ENCODE measurements at places on chromosomes 5 and 9.
A peak's percentile ranks its signal among the peaks of the same experiment; 100 is the strongest.

DNA sequence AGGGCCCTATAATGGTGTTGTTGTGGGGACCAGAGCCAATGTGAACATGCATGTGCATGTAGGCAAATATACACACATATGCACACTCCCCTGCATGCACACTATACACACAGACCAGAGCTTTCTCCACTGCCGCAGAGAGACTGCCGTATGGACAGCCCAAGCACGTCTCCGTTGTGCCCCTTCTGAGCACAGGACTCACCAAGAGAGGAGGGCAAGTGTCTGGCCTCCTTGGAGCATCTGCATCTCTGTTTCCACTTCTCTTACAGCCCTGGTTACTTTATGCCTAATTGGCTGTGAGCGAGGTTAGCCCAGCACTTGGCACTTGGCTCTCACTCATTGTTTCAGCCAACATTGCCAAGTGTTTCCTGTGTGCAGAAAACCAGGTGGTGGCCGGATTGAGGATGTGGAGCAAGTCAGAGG, 30.4 kb downstream of the CSF2 start:
- DNase-seq, result no peak

DNA sequence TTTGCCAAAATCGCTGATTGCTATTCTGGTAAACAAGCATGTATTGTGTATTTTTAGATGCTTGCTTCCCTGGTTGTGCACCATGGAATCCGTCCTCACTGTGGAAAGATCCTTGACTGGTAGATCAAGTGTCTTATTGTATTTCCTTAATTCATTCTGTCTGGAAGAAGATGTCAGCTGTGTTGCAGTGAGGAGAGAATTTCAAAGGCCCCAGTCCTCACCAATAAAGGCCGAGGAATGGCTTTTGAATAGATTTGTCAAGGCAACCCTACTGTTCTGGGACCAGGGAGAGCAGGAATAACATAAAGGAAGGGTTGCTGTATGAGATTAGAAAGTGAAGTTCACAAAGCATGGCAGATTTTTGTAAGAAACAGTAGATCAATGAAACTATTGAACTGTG, 36.2 kb upstream of the POU5F2 start:
- DNase-seq, result no peak

- no peak for DNase-seq
These were observed 53.4 kb upstream of the SUB1 start for GRCh38 chr5:32531885-32532520.

DNA sequence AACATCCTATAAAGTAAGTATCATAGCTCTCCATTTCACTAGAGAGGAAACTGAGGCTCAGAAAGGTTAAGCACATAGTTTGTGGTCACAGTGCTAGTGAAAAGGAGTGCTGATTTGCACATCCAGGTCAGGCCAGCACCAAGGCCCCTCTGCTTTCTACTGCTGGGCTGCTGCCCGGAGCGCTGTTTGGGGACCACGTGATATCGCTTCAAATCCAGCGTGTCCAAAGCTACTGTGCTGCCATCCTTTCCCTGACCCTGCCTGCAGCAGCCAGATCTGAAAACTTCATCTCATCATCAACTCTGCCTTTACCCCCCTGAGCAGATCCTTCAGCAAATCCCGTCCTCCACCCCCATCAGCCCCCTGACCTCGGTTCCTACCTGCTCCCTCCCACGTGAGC, 40.7 kb upstream of the AKNA start:
- DNase-seq, result no peak

DNA sequence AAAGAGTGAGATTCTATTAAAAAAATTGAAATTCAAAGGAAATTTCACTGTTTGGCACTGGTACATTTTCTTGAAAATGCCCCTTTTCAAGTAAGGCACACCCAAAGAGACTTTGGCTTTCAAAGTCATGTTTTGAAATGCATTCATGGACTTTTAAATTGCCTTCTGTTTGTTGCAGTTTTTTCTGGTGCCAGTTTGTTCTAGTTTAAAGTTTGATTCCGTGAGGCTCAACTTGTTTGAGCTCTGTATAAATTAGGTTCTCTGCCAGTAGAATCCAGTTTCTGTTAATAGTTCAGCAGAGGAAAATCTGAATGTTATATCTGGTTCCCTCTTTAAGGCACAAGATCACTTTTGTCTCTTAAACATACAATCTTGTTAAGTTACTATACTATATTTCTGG, 16.4 kb downstream of the ATP6V0E1 start:
- no peak for DNase-seq

- no peak for DNase-seq
These were observed 46.1 kb downstream of the DCP2 start for GRCh38 chr5:113022661-113023060.

DNA sequence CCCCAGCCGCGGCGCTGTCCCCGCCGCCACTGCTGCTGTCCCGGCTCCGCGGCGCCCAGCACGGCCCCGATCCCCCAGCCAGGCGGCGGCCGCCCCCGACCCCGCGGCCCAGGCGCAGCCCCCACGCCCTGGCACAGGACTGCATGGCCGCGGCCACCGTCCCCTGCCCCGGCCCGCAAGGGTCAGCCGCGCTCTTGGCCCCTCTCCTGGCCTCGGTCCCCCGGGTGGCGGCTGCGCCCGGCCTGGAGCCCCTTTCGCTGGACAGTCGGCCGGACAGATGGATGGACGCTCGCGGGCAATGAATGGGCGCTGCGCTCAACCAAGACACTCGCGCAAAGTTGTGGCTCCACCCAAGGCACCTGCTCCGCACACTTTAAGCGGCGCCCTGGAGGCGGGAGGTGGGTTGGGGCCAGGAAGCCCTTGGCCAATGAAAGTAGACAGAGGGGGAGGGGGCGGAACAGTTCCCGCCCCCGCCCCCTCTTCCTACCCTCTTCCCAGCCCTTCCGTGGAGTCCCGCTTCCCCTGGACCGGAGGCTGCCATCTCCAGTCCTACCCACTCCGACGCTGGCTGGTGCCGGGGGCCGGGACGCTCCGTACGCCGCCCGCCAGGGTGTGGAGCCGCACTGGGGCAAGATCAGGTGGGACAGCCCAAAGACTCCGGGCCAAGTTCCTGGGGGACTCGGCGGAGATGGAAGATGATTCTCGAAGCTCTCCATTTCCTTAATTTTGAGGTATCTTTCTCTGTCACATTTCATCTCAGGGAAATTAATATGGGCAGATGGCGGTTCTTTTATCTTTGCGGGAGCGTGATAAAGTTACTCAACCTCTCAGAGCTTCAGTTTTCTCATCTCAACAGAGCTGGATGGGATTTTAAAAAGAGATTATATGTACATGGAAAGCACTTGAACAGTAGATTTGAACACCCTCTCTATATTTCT, at the start of gene GLDC:
Gene GLDC (minus strand): TSS at position 375 of the 938 bp plus-strand sequence. CDS start 230 bp downstream, at position 145.
- DNase-seq, result no peak

- DNase-seq, result no peak
These were observed 65.0 kb downstream of the PRRT1B start for GRCh38 chr9:131610231-131610761.

- DNase-seq, result no peak
These were observed 364.3 kb upstream of the ADAMTSL1 start for GRCh38 chr9:18109675-18110074.

- no peak for DNase-seq
These were observed 151.7 kb downstream of the PRELID2 start for GRCh38 chr5:145683431-145683830.

DNA sequence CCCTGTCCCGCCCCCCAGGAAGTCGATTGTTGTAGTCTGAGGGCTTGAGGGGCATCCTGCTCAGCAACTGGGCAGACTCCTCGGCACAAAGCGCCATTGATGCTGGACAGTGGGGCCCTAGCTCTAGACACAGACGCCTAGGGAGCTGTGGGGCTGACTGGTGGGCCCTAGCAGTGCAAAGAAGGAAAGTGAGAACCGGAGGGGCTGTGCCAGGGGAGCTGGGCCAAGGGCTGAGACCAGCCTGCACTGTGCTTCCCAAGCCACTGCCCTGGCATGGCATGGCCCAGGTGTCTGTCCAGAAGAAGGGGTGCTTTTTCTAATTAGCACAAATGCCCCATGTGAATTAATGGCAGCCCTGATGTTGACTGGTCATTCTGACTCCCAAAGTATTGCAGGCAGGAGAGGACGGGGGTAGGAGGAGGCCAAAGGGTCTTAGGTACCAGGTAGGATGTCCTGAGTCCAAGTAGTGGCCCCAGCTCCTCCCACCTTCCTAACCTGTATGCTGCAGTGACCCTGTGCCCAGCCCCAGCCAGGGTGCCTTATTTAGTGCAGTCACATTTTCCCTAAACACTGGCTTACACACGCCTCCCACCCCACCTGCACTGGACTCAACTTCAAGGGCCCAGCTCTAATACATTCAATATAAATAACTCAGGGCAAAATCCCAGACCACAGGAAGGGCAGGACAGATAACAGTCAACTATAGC, 15.9 kb downstream of the TCF7 start:
- no peak for DNase-seq

- DNase-seq, result no peak
These were observed 355.0 kb upstream of the PANK3 start for GRCh38 chr5:168934169-168934568.

DNA sequence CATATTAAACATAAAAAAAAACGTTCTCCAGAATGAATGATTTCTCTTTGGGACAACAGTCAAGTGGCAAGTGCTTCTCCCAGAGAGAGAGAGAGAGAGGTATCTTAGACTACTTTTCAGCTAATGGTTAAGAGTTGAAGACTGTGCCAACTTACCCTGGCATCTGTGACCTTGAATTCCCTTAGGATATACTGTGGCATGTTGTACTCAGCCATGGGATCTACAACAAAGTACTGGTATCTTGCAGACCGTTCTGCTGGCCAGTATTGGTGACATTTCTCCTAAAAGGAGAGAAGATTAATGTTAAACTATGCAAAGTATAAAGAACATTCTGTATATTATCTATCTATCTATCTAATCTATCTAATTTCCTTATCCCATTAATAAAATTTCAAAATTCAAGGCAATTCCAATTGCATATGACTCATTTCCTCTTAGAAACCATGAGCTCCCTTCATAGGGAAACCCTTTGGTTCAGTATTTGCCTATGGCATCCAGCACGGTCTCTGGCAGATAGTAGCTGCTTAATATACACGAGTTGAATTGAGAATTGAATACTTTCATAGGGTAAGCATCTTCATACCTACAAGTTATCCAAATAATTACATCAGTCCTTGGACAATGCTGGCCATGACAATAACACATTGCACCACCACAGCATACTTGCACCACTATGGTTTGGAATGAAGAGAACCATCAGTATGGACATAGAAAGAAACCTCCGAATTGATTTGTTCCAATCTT, 539.4 kb upstream of the DMAC1 start:
- no peak for DNase-seq

GRCh38 chr9:16206518-16206917, 653.7 kb downstream of the CCDC171 start:
- DNase-seq, result no peak

GRCh38 chr5:59586841-59587240, 306.7 kb downstream of the PDE4D start:
- DNase-seq, result no peak

- DNase-seq, result no peak
These were observed 27.2 kb upstream of the FBP1 start for GRCh38 chr9:94666364-94667099.

DNA sequence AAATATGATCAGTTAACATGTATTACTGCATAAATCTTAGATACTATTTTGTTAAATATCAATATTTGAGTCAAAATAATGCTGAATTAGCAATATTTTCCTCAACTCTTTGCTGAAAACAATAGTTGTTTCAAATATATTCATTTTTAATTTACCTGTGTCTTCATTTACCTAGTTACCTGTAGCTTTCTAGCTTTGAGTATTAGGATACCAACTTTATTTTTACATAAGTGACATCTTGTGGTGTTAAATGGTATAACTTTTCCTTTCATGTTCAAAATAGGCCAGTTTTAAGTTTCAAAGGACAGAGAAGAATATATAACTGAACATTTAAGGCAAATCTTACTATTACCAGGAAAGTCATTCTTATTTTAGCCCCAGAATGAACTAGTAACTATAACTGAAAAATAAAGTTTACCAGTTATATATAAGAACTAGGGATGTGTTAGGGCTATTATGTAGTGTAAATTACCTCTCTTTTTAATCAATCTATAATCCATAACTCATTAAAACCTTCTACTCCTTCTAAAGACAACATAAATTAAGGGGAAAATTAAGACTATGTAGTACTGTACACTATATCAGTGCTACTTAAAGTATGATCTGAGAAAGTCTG, 25.3 kb downstream of the AP3B1 start:
- DNase-seq, result no peak

- no peak for DNase-seq
These were observed 2.2 kb downstream of the RACK1 start for GRCh38 chr5:181241393-181241975.

DNA sequence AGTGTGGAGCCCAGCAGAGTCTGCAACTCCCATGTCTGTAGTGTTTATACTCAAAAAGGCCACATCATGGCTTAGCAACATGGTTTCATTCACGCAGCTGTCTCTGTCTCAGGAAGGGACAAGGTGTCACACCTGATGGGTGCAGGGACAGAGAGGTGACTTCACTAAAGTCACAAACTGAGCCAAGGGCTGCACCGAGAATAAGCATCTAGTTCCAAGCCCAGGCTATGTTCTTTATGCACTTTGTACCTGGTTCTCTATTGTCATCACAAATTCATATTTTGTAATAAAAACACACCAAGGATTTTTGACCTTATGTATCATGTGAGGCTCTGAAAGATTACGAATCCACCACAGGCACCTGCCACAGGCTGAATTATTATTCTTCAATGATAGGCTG, 64.9 kb upstream of the STK32A start:
- DNase-seq, result no peak

DNA sequence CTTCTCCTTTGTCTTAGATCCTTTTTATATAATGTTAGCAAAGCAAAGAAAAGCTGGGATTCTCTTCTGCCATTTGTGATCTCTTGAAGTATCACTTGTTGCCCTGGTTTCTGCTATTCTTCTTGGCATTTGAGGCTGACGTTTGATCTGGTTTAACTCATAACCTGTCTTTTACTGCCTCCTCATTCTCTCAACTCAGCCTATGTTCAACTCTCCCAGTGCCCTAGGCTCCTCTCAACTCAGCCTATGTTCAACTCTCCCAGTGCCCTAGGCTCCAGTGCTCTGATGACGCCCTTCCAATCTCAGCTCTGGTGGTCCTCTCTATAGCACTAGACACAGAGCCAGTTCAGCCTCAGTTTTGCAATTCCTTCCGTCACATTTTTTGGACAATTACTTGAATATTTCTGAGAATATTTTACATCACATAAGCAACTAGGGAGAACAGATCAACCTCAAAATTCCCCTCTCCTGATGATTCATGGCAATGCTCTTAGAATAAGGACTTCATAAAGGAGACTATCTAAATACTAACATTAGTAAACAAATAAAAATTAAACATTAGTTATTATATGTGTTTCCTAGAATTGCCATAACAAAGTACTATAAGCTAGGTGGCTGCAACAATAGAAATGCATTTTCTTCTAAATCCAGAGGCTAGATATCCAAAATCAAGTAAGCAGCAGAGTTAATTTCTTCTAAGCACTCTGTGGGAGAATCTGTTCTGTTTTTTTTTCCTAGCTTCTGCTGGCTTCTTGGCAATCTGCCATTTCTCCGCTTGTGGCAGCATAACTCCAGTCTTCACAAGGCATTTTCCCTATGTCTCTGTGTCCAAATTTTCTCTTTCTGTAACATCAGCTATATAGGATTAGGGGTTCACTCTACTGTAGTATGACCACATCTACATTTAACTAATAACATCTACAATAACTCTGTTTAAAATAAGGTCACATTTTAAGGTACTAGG, 662.1 kb upstream of the FTMT start:
- DNase-seq, result peak; percentile 44

All from fibroblast of skin of left quadriceps (primary cell).